Posterior cingulate gyrus (tissue), 11 donors: ENCODE measurements at places on chromosomes 7 and 10.

DNA sequence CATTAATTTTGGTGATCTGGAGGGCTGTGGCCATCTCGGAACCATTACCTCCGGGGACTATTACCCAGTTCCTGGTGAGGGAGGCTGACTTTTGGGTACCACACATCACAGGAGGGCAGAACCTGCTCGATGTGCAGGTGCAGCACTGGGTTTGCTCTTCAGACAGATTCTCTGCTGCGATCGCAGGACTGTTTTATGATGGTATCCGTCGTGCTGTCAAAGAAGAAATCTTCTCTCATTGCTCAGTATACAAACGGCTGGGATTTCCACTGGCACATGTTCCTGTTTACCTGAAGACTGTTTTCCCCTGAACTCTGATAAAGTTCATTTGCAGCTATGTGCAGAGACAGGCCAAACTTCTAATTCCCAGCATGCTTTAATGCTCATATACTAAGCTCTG, 27.2 kb upstream of the SHH start:
- DNase-seq, result no peak

- no peak for DNase-seq
Measured at GRCh38 chr10:131514454-131514853, 202.9 kb upstream of the TCERG1L start.

DNA sequence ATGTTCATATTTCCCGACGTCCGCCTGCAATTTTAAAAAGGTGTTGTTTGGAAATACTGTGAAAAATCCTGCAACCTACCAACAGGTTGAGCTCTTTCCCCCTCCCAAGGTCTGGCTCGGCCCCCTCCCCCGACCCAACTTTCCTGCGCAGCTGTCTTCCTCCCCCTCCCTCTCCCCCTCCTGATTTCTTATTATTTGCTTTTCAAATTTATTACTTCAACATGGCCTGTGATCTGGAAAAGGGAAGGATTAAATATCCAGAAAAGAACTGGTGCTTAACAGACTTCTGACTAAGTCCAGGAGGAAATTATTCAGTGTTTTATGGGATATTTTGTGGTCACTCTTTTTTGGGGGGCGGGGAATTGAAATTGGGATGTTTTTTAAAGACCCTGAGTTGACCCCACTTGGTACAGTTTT, 2.4 kb downstream of the ARID5B start:
- DNase-seq, result no peak

DNA sequence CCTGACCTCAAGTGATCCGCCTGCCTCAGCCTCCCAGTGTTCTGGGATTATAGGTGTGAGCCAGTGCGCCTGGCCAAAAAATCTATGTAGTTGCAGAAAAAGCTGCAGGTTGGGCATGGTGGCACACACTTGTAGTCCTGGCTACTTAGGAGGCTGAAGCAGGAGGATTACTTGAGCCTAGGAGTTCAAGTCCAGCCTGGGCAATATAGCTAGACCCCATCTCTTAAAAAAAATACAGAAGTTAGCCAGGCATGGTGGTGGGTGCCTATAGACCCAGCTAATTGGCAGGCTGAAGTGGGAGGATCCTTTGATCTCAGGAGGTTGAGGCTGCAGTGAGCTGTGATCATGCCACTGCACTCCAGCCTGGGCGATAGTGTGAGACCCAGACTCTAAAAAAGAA, 24.8 kb upstream of the CAMK1D start:
- no peak for DNase-seq

DNA sequence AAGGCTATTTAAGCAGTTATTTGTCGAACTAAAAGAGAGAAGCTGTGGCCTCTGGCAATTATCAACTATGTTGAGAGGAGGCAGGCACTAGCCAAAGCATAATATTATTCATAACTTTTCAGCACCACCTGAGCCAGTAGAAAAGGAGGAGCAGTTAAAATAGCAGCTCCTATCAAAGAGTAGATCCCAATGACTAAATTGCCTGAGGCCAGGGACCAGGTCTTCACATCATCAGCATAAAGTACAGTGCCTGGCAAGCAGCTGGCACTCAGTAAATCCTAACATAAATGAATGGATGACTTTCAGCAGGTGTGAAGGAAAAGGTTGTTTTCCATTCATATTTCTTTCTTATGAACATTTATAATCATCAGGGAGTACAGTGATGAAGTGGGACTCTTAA, 309.0 kb upstream of the IMMP2L start:
- no peak for DNase-seq

- DNase-seq, result no peak
Measured at GRCh38 chr7:26688936-26689506, 175.4 kb downstream of the SKAP2 start.

GRCh38 chr7:7639847-7640220, 718 bp upstream of the UMAD1 start:
- DNase-seq, result no peak

- no peak for DNase-seq
Measured at GRCh38 chr7:106317971-106318370, 33.2 kb upstream of the NAMPT start.
